ENCODE measurements at places on chromosomes 6 and 20.

DNA sequence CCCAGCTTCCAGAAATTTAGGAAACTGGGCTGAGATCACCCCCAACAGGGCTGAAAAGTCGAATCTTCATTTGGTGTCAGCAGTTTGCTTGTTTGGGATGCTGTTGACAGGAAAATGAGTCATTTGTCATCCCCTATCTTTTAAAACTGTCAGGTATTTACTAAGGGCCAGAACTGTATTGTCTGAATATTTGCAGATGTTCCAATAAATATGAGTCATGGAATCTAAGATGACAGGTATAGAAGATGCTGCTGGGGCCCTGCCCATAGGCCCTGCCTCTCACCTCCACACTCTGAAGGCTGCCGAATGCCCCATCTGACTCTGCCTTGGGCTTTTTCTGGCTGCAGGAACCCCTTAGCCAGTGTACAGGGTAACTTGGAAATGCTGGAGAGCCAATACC, 3.9 kb downstream of the ETV7 start:
- DNase-seq = no peak

GRCh38 chr6:18343741-18344140, 43.4 kb upstream of the RNF144B start:
- no peak for DNase-seq

- DNase-seq = no peak
These were observed 516.9 kb upstream of the JAG1 start for GRCh38 chr20:11190741-11191140.

DNA sequence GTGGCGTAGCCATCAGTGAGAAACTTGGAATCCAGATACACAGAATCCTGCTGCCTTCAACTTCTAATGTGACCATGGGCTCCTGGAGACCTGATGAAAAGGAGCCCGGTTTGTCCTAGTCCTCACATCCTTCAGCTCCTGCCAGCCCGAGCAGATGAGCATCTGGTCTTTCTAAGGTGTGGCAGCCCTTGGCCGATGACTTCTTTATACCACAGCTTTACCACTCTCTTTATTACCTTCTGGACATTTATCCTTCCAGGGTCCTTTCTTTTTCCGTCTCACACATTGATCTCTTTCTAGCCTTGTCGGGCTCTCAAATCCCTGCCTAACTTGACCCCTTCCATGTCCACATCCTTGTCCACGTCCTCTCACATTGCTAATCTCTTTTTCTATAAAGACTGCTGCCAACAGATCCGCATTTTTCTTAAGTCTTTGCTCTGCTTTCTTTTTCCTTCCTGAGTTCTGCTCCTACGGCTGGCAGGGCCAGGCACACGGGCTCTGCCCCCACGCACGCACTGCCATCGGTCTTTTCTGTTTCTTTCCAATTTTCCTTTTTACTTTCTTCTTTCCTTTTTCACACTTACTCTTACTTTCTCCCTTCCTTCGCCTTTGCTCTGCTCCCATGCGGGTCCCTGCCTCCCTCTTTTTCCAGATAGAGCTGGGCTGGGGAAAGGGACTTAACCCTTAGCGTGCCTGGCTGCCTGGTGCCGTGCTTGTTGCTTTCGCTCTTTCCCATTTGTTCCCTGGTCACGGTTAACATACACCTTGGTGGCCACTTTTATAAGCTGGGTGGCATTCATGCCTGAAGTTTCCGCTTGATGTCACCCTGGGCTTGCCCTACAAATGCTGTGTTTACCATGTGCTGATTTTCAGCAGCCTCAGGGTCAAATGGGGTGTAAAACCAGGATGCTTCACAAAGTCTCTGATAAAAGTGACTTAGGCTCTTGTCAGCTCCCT, 9.4 kb upstream of the GMPR start:
- no peak for DNase-seq

All from GM20000 (cell line).